ENCODE measurements at places on chromosomes 5 and 9.

GRCh38 chr5:17802256-17802655 lies 168.0 kb downstream of the TAF11L14 start:
- no peak for DNase-seq

GRCh38 chr5:41656597-41656996 lies 146.2 kb upstream of the PLCXD3 start:
- no peak for DNase-seq

- no peak for DNase-seq
Observed at GRCh38 chr5:149273237-149273636, 1.6 kb downstream of the AFAP1L1 start.

- no peak for DNase-seq
Observed at GRCh38 chr5:149904977-149905376, 39.6 kb downstream of the PDE6A start.

- DNase-seq: no peak
Observed at GRCh38 chr5:151496041-151496484, 48.7 kb downstream of the SLC36A1 start.

- no peak for DNase-seq
Observed at GRCh38 chr5:124538191-124538590, 208.2 kb downstream of the ZNF608 start.

- no peak for DNase-seq
Observed at GRCh38 chr9:92100237-92100911, 14.8 kb downstream of the SPTLC1 start.

GRCh38 chr5:133372293-133372937 lies 239.9 kb downstream of the FSTL4 start:
- DNase-seq: no peak

DNA sequence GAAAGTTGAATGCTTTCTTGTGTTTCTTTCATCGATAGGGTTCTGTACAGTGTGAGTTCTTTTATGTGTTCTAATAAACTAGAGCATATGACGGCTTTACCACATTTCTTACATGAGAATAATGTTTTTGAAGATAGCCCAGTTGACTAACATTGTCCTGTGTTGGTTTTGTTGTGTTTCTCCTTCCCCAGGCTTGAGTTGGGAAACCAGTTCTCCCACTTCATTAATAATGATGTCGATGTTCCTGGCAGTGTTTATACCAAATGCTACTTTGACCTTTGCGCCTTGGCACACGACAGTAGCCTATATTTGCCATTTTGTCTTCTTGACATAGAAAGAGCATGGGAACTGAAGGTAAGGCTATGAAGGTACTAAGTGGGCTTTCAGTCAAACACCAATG lies 14.4 kb upstream of the ZNF782 start:
- no peak for DNase-seq

DNA sequence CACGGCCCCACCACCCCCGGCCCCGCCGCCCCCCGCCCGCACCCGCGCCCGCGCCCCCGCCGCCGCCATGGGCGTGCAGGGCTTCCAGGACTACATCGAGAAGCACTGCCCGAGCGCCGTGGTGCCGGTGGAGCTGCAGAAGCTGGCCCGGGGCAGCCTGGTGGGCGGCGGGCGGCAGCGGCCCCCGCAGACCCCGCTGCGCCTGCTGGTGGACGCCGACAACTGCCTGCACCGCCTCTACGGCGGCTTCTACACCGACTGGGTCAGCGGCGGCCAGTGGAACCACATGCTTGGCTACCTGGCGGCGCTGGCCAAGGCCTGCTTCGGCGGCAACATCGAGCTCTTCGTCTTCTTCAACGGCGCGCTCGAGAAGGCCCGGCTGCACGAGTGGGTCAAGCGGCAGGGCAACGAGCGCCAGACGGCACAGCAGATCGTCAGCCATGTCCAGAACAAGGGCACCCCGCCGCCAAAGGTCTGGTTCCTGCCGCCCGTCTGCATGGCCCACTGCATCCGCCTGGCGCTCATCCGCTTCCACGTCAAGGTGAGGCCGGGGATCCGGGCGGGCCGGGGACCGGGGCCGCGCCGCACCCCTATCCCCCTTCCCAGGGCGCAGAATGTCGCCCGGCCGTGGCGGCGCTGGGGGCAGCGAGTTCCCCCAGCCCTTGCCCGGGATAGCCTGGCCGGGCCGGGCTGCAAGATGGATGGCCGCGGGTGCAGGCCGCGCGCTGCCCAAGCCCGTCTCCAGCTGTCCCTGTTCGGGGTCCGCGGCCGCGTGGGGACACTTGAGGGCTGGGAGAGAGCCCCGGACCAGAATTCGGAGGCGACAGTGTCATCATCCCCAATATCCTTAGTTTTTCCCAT lies 594 bp downstream of the FAM120A start:
- DNase-seq: peak; percentile 65

- DNase-seq: no peak
Observed at GRCh38 chr9:5750569-5750968, 82.3 kb downstream of the ERMP1 start.

- DNase-seq: peak; percentile 90
Observed at GRCh38 chr9:127977884-127978647, 2.7 kb downstream of the EEIG1 start.

DNA sequence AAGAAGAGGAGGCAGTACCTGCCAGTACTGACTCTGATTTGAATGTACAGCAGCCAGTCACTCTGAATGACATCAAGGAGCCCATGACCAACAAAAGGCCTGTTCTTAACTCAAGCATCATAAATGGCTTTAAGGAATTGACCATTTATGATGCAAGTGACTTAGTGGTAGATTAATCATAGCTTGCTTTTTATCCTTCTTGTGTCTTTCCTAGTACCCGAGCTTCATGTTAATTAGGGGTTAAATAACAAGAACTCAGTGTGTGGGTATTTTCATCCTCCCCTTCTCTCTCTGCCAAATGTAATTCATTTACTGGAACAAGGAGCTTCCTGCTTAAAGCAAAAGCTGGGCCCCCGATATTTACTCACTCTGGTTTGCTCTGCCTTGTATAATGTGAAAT lies 146.5 kb downstream of the UNC13B start:
- DNase-seq: no peak

DNA sequence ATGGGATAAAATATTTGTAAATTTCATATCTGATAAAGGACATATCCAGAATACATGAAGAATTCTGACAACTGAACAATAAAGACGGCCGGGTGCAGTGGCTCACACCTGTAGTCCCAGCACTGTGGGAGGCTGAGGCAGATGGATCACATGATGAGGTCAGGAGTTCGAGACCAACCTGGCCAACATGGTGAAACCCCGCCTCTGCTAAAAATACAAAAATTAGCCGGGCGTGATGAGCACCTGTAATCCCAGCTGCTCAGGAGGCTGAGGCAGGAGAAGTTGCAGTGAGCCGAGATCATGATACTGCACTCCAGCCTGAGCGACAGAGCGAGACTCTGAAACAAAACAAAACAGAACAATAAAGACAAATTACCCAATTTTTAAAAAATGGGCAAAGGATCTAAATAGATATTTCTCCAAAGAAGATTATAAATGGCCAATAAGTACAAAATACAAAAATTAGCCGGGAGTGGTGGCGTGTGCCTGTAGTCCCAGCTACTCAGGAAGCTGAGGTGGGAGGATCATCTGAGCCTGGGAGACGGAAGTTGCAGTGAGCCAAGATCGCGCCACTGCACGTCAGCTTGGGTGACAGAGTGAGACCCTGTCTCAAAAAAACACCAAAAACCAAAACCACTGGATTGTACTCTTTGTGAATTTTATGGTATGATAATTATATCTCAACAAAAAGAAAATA lies 9.6 kb upstream of the NSD1 start:
- no peak for DNase-seq

GRCh38 chr9:129166623-129167557 lies 11.2 kb downstream of the IER5L start:
- DNase-seq: peak; percentile 82

DNA sequence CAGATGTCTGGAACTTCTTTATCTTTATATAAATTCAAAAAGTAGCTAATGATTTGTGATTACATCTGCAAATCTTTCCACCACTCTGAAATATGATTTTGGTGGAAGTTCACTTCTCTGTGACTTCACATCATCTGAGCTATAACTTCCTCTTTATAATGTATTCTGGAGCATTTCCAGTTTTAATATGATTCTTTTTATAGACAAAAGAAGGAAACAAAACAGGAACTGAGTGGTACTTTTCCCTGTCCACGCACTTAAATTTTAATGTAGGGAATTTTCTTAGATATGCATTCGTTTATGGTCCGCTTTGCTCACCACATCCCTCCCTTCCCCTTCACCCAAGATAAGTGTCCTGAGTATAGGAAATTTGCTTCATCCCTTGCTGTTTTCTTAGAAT lies 333.5 kb downstream of the CHSY3 start:
- DNase-seq: no peak

GRCh38 chr5:134175921-134176510 lies 734 bp downstream of the SKP1 start:
- DNase-seq: no peak

- no peak for DNase-seq
Observed at GRCh38 chr9:117073071-117073470, 341.8 kb downstream of the ASTN2 start.

DNA sequence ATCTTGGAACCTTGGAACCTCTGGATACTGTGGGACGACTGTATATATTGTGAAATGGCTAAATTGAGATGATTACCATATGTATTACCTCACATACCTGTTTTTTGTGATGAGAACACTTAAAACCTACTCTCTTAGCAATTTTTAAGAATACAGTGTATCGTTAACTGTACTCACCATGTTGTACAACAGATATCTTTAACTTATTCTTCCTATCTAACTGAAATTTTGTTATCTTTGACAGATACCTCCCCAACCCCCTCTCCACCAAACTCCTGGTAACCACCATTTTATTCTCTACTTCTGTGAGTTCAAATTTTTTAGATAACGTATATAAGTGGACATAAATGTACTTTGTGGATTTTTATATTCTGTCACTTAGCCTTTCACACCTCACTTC lies 126.5 kb downstream of the ZCCHC7 start:
- DNase-seq: no peak

DNA sequence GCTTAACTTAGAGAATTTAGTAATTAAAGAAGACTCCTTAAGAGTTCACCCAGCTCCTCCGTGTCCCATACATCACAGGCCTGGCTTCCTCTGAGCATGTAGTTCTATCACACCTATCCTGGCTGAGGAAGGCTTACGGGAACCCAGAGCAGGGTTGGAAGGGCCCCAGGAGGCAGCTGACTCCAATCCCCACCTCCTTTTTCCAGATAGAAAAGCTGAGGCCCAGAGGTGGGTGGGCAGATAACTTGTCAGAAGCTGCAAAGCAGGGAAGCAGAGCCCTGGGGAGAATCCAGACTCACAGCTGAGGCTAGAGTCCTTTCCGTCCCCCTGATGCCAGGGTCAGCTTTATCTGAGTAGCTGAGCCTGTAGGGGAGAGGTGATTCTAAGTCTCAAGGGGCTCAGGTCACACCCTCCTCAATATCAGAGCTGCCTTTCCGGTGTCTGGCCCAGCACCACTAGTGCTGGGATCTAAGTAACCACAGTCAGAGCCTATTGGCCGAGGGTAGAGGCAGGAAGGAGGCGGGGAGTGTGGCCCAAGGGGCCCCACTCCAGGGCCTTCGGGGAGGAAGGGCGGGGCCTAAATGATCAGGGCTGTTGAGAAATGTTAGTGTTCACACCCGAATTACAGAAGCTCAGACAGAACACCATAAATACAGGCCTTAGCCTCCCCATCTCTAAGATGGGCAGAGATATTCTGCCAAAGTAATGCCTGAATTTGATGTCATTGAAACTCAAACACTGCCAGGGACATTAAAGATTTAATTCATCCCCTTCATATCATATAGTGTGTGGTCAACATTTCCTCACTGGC lies 9.9 kb downstream of the CCDC69 start:
- DNase-seq: peak; percentile 71

- peak; percentile 85 for DNase-seq
Observed at GRCh38 chr9:106953174-106953573, 90.2 kb downstream of the ZNF462 start.

GRCh38 chr9:115946530-115946929 lies 207.1 kb upstream of the PAPPA start:
- DNase-seq: no peak

DNA sequence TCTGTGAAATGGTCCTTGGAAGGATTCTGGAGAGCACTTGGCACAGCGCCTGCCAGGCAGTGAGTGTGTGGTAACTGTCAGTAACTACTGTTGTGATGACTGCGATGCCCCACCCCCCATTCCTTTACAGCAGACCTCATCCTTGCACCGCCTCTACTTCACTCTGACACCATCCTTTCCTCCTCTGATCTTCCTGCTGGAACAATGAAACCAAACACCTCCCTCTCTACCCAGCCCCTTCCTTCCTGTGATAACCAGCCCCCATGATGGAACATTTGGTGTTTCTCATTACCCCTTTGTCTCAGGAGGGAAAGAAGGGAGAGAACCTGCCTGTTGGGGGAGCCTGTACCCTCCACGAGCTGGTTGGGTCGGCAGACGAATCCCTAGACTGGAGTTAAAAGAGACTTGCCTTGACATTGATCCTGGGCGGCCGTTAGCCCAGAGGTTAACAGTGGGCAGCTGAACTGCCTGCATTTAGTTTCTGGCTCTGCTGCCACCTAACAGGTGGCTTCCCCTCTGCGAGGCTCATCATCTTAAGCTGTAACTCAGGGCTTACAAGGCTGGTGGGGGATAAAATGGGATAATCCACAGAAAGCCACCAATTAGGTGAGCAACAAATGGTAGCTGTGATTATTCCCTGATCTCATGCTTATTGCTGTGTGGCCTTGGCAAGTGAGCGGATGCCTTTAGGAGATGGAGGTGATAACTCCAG lies 34.2 kb upstream of the GRPEL2 start:
- DNase-seq: no peak

- DNase-seq: no peak
Observed at GRCh38 chr9:122453677-122454135, 24.0 kb downstream of the OR1J1 start.

GRCh38 chr5:54492178-54492577 lies 25.4 kb upstream of the SNX18 start:
- no peak for DNase-seq

DNA sequence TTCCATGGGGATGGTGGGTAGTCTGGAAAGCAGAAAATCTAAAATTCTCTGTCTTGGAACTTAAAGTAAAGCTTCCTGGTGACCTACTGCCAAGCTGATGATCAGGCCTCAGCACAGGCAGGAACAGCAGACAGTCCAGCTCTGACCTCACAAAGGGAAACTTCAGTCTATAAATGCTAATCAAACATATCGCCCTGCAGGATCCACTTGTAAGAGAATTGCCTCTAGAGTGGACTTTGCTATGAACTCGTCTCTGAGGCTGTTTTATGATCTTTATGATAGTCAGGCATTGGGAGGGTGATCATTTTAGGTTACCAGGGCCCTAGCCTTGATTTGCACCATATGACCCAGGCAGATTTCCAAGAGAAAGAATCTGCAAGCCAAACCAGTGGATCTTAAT lies 67.6 kb upstream of the SELENOP start:
- DNase-seq: no peak

- peak; percentile 83 for DNase-seq
Observed at GRCh38 chr5:140131967-140132409, 6.3 kb downstream of the IGIP start.

GRCh38 chr5:75909223-75909622 lies 174.0 kb upstream of the SV2C start:
- no peak for DNase-seq

- no peak for DNase-seq
Observed at GRCh38 chr9:131503626-131504465, 1.1 kb downstream of the POMT1 start.
